ENCODE measurements at places on chromosomes 4 and X. TPM values are rescaled to one million over a fixed set of nuclear protein-coding genes. Genes with fewer than 3 reads are reported as not detected.

SPANXN4 gene
- total RNA-seq: not detected

UGT8 gene
- total RNA-seq: 11.3 TPM

SPIN4 gene
- total RNA-seq: 14.0 TPM

TAF9B gene
- total RNA-seq: 30.0 TPM

F8A2 gene
- total RNA-seq: not detected

HELQ gene
- total RNA-seq: 11.3 TPM

SH3RF1 gene
- total RNA-seq: 27.2 TPM

UGT2B17 gene
- total RNA-seq: not detected

FRAS1 gene
- total RNA-seq: 28.4 TPM

WWC2 gene
- 50.1 TPM for total RNA-seq

CLDN22 gene
- not detected for total RNA-seq

MFAP3L gene
- 12.6 TPM for total RNA-seq

ESX1 gene
- not detected for total RNA-seq

SPATA4 gene
- total RNA-seq: 0.09 TPM

NAP1L3 gene
- 61.4 TPM for total RNA-seq

KLHL4 gene
- 13.8 TPM for total RNA-seq

MAGEB16 gene
- total RNA-seq: not detected

ARX gene
- total RNA-seq: not detected

KLKB1 gene
- total RNA-seq: 0.45 TPM

RHOXF2B gene
- not detected for total RNA-seq

FRMPD4 gene
- 7.2 TPM for total RNA-seq
